Substantia nigra (tissue), 51 donors: ENCODE measurements at places on chromosomes 2 and 18.

- no peak for DNase-seq
Observed at GRCh38 chr2:237571551-237571950, 5.2 kb downstream of the PRLH start.

DNA sequence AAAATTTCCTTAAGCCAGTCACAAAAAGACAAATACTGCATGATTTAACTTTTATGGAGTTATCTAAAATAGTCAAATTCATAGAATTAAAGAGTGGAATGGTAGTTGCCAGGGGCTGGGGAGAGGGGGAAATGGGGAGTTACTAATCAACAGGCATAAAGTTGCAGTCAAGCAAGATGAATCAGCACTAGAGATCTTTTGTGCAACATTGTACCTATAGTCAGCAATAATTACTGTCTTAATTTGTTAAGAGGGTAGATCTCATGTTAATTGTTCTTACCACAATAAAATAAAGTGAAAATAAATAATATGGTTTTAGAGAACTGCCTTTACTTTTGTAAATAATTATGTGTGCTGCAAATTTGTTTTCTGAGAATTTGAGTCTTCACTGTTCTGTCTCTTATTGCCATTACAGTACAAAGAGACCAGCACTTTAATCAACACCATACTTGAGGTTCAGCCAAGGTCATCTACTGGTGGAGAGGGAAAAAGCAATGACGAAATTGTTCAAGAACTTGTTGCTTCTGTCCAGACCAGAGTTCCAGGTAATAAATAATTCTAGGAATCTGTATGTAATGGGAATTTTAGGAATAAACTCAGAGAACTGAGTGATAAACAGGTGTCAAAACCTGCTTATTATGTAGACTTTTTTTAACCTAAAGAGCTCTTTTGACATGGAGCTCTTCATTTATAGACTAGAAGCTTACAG is 75.5 kb downstream of the TRABD2A start:
- no peak for DNase-seq

DNA sequence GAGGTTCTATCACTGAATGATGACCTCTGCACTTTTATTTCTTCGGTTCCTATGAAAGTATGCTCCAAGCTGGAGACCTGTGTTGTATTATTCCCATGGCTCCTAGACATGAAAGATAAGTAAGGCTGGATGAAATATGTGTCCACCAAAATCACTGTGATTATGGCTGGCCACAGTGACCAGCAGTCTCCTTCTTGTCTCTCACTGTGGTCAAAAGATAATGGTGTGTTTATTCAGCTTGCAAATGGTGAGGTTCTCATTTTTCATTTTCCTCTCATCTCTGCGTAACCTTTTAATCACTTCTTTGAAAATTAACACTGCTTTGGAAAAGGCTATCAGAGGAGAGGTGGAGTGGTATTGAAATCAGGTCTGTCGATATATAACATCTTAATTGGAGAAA is 107.8 kb upstream of the DAPL1 start:
- no peak for DNase-seq

- DNase-seq = no peak
Observed at GRCh38 chr2:172093416-172094293, 8.3 kb downstream of the DLX1 start.

GRCh38 chr2:241809383-241810306 is 652 bp downstream of the NEU4 start:
- no peak for DNase-seq

- no peak for DNase-seq
Observed at GRCh38 chr18:73688851-73689711, 458.6 kb downstream of the FBXO15 start.

DNA sequence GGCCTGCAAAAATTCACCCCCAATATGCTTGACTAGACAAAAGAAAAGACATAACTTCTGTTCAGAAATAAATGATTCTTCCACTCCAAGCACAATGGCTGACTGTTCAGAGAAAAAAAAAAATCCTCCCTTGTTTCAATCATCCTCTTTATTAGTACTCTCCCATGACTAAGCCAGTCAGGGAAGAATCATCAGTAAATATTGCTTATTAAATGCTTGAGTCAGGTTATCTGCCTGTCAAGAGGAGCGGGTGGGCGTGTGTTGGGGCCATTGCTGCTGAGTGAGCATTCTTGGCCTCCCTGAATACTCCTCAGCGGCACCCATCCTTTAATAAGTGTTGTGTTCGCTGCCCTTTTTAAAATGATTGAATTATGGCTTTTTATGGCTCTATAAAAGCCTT is 1334.8 kb upstream of the CELF4 start:
- DNase-seq = no peak

DNA sequence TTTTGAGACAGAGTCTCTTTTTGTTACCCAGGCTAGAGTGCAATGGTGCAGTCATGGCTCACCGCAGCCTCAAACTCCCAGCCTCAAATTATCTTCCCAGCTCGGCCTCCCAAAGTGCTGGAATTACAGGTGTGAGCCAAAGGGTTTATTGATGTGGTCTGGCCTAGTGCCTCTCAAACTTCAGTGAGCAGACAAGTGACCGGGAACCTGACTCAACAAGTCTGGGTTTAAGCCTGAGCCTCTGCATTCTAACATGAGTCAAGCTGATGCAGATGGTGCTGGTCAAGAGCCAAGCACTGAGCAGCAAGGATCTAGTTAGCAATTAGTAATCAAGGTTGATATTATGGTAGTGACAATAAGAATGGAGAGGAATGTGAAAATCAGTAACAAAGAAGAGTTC is 21.3 kb downstream of the CDK15 start:
- no peak for DNase-seq

GRCh38 chr2:55857766-55858165 is 65.8 kb downstream of the EFEMP1 start:
- DNase-seq = no peak

- DNase-seq = no peak
Observed at GRCh38 chr2:163775304-163775703, 39.5 kb upstream of the FIGN start.

DNA sequence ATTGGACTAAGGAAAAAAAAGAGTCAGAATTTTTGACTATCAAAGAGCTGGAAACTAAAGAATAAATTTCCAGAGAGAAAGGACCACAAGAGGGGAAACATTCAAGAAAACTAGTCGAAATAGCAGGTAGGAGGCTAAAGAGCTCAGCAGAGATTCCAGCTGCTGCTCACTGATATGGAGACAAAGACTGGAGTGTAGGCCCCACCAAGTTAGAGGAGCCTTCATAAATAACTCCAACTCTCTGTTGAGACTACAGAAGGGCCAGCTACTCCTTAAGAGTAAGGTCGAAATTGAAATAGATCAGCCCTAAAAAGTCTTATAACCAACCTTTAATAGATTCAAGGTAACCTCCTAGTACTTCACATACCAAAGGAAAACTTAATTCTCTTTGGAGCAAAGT is 31.1 kb downstream of the SS18 start:
- DNase-seq = no peak

DNA sequence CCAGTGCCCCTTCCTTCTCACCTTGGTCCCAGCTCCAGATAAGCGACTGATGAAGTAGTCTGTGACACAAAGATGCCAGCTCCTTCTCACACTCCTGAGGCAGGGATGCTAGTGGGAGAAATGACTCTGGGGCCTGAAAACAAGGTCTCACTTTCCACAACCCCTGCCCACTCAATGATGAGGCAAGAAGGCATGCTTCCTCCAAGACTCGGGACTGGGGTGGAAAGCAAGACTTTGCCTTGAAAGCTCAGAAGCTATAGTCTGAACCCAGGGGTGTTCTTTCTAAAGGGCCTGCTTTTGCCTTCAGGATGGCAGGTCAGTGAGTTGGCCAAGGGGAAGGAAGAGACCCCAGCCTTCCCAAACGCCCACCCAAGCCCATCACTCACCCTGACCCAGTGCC is 1.4 kb downstream of the CCDC142 start:
- DNase-seq = no peak

GRCh38 chr2:172091761-172092566 is 6.7 kb downstream of the DLX1 start:
- no peak for DNase-seq

DNA sequence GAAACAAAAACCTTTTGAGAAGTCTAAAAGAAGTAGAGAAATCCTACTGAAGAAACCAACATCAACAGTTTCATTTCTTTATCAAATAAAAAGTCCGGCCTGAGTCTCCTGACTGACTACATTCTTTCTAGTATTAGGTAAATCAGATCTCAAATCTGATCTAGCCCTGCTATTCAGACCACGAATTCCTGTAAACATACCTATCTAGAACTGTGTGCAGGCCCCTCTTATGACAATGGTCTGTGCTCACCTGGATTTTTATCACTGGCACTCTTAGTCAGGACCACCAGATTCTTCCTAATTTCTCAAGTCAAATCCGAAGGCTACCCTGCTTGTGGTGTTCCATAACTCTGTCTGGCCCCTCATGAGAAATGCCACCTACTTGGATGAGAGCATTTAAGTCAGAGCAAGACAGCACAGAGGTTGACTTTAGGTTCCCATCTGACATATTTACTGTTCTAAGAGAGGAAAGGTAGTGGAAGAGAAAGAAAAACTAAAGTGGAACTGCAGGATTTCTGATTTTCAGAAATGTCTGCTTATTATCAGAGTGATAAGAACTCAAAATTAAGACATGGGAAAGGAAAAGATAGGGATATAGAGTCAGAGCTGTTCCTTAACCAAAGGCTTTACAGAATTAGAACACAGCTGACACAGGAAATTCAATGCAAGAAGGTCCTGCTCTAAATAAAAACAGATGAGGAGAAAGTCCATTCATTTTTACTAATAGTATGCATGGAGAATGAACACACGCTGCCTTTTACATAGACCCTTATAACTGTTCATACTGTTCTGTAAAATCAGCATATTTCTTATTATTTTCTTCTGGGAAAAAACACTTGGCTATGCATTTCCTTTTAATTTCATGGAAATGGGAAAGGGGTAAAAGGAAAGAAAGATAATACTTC is 56.5 kb downstream of the SLC8A1 start:
- DNase-seq = no peak

DNA sequence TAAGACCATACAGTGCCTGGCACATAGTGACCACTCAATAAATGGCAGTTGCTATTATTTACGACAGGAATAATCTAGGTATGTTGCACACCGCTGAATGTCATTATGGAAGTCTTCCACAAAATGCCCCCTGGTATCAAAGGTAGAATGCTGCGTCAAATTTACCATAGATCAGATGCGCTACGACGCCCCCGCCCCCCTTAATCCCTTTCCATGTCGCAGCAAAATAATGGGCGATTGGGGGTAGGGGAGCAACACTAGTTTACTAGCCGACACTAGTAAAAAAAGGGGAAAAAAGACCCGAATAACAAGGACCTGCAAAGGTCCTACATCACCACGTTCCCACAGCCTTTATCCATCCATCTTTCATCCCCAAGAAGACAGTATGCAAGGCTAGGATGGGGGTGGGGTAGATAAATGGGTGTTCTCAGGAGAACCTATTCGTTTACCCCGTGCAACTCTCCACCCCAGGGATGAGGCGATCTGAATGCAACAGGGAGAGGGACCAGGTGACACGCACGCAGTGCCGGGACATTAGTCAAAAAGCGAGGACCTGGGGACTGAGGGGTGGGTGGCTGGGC is 455 bp downstream of the PREPL start:
- no peak for DNase-seq

- DNase-seq = no peak
Observed at GRCh38 chr18:13006531-13007247, 15.5 kb downstream of the CEP192 start.

DNA sequence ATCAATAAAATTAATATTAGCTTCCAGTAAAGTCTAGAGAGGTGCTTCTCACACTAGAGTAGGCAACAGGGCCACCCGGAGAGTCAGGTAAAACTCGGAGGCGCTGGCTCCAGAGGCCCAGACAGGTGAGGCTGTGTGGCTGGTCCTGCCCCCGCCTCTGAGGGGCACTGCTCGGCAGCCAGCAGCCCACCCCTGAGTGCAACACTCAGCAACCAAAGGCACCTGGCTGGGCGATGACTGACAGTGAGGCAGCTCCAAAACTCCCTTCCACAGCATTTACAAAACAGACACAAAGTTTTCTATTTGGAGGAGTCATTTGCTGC is 138.8 kb upstream of the ID2 start:
- no peak for DNase-seq

DNA sequence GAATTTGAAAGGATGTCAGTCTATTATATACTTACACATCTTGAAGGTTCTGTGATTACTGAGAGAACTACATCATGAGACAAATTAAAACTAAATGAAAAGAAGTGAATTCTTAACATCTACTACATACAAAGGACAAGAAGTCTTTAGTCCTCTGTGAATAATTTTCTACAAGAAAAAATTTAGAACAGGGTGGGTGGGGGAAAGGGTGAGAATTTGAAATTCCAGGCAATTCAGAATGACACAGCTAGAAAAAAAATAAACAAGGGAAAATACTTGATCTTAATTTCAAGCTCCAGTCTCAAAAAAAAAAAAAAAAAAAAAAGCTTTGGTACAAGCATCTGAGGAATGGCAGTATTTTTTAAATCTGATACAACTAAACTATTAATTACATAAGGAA is 15.5 kb downstream of the CUL3 start:
- DNase-seq = no peak

GRCh38 chr18:60040971-60041370 is 141.2 kb downstream of the PMAIP1 start:
- no peak for DNase-seq

- no peak for DNase-seq
Observed at GRCh38 chr18:47832348-47832747, 98.1 kb downstream of the SMAD2 start.

DNA sequence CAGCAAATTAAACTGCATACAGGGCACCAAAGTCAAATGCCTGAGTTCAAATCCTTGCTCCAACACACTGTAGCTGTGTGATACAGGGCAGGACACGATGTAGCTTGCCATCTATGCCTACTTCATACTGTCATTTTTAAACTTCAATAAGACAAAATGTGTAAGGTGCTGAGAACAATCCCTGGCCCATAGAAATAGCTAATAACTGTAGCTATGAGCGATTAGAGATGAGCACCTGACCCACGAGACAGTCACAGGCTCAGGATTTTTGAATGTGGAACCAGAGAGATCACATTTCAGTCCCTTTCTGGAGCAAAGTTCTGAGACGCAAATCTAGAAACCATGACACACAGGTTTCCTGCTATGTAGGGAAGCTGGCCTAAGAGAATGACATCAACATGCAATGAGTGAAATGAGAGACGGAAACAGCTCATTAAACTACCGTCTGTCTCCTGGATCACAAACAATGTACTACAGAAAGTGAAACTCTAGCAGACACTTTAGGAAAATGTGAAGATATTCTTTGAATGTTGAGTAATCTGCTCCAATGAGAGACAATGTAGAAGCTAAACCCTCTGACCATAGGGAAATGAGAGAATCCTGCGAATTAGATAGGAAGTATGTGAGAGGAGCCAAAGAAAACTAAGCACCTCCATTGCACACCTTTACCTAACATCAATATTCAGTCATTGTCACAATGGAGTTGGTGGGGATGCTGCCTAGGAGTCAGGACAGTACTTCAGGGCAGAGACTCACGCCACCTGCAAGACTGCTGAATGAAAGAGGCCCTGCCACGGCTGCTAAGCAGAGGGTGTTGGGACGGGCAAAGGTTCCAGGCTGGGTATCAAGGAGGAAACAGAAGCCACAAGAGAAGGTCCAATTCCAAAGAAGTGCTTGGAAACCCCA is 25.5 kb downstream of the B4GALT6 start:
- DNase-seq = no peak
